ENCODE measurements at places on chromosomes 5 and 9.

- DNase-seq = no peak
These were observed 146.3 kb downstream of the CHSY3 start for GRCh38 chr5:130050585-130050984.

DNA sequence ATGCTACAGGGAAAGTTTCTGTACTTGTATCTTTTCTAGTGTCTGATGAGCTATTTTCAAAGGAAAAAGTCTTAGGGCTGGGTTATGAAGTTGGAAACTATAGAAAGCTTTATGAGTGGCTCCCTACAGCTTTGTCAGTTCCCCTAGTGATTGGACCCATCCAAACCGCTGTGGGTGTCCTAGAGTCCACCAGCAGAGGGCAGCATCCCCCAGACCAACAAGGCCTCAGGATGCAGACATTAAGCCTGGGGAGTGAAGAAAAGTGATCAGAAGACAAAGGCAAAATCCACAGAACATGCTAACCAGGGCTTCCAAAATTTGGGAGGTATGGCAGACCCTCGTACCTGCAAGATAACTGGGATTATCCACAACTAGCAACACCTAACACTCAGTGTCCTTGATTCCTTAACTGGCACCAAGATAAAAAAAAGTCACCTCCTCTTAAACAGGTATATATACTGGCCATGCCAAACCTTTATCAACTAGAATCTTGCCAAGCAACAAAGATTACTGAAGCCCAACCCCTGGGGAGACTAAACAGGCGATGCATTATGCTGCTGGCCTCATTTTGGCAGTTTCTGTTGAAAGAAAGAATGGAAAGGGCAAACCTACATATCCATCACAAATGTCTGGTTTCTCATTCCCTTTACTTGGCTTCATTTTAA lies 110.4 kb upstream of the NR5A1 start:
- peak; percentile 92 for DNase-seq

DNA sequence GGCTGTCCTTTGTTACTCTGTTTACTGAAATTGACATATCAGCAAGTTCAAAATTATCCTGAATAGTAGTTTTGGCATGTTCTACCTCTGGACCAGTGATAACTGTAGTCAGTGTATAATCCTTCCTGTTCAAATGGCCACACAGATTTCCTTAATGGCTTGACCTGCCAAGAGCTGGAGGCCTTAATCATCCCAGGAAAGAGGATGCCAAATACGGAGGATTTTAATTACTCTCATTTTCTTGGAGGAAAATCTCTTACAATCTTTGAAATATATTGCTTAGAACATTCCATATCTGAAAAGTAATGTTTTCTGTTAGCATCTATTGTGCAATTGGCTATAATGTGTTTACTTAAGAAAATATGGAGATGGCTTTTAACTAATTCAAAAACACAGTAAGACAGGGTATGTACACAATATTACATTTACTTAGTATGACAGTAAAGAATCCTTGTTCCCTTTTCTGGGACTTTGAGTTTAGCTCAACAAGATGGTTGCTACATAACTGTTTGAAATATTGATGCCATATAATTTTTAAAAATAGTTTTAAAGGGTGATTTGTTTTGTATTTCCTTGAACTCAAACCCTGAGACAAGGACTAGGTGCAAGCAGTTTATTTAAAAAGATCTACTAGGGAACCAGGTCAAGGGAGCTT lies 68.9 kb upstream of the SELENOP start:
- DNase-seq = no peak

DNA sequence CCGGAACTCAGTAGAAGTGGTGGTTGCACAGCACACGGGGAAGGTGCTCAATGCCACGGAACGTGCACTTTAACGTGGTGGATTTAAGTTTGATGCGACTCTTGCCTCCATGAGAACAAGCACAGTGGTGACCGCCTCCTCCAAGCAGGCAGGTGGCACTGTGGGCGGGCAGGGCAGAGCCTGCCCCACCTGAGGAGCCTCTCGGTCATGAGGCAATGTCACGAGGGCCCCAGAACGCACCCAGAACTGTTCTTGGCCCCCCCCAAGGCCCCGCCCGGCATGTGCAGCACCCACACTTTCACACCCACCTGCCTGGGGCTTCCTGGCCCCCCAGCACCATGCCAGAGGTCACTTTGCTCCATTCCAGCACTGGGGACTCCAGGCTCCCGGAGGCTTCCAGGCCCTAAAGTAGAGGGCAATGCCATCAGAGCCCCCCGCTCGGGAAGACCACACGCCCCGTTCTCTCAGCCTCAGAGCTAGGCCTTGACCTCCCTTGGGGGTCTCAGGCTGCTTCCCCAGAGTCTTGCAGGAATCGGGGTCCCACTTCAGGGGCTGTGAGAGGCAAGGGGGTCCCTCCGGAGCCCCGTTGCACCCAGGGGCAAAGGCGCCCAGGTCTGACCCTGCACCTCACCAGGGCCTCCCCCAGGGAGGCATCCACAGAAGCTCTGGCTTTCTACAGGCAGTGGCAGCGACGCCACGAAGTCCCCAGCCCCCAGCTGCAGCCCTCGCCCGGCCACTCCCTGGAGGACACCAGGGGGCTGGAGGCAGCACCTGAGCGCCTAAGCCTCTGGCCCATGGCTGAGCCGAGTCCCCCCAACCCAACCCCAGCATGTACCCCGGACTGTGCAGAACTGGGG lies 14.0 kb downstream of the CCDC187 start:
- DNase-seq = no peak

DNA sequence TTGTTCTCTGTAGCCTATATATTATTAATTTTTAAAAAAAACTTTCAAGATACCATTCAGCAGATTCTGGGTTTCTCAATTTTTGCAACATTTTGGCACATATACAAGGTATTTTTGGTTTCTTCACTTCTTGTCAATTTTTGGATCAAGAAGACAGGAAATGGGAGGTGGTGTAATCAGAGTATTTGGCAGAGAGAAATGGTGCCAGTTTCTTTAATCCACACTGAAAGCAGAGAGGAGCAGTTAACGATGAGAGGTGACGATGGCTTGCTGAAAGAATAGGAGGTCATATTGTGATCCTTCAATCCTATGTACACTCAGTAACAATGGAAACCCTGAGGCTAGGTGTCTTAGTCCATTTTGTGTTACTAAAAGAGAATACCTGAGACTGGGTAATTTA lies 16.4 kb downstream of the NNT start:
- no peak for DNase-seq

DNA sequence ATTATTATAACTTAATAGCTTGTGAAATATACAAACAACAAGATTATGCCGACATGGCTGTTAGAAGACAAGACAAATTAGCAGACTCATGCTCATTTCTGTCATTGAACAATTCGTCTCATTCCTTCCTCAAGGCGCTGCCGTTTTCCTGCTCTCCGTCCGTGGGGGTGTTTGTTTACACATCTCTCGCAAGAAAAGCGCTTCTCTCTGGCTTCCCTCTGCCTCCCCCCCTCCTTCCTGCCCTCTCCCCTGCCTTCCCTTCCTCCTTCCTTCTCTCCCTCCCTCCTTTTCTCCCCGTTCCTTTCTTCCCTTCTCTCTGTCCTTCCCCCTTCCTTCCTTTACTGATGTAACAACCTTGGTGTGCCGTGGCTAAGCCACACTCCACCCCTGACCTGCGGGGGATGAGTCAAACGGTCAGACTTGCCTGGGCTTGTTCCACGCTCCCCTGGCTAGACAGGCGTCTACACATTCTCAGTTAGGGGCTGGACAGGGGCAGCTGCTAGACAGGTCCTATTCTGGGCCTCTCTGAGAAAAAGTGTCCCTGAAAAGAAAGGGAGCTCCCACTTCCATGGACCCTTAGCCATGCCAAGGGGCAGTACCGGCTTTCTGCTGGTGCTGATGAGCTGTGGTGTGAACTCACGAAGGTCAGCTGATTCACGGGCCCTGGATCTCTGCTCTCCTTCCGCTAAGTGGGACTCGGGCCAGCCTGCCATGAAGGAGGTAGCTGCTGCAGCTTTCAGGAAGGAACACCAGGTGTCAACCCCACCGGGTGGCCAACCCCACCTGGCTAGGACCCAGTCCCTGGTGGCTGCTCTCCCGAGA lies 32.0 kb upstream of the SPTLC1 start:
- peak; percentile 90 for DNase-seq

- no peak for DNase-seq
These were observed 37.6 kb upstream of the PLCXD3 start for GRCh38 chr5:41547991-41548390.

DNA sequence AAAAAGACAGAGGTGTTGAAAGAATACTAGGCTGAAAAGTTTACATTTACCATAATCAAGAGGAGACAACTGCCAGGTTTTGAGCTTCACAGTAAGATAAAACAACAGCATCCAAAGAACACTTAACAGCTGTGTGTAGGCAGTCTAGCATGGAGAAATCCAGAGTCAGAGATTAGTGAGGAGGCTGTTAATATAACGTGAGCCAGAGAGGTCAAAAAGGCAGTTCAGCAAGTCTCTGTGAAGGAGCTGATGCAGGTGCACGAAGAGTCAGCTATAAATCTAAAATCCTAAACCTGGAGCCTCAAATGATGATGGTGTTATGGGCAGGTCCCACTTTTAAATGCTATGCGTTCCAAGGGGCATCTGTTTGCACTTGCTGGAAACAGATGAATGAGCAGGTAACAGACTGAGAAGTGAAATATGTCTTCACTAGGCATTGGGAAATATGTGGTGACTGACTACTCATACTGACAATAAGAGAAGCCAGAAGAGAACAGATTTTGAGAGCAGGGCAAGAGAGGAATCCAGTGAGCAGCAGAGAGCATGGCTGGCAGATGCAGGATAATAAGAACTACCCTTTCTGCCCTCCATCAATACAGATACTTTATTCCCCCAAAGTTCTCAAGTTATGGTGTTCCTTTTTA lies 8.7 kb downstream of the APTX start:
- no peak for DNase-seq

DNA sequence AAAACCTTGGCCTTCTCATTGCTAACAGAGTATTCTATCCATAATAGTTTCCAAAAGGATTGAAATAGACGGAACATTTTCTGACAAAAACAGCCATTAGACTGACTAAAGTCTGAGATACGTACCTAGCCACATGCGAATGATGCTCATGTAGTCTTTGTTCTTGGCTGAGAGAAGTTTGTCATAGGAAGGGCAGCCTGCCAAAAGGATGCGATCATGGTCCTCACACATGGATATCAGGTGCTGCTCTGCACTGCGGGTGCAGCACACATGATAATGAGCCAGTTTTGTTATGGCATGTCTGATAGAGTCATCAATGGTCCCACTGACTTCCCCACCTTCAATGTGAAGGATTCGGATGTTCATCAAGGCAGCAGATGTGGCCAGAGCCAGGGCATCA lies 12.3 kb downstream of the GNE start:
- no peak for DNase-seq

DNA sequence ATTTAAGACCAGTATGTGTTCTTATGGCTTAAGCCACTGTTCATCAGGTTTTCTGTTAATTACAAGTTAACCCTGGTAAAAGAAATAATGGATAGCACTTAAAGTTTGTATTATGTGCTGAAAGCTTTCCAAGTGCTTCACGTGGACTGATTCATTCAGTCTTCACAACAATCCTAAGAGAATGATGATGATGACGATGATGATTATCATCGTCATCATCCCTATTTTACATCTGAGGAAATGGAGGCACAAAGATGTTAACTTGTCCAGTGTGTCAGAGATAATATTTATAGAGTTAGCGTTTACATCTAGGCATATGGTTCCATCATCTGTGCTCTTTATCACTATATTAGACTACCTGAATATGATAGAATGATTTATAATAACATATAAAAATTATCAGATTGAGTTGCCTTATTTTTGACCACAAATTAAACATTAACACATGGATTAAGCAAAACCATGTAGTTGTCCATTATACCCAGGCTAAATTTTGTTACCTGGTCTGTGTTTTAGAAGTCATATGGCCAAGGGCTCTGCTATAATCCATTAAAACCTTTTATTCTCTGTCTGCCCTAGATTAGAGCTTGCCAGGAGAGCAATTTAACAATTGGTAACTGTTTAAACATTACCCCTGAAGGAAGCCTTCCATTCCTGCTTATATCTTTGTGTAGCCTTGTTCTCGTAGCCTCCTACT lies 102.3 kb upstream of the MAP3K1 start:
- DNase-seq = no peak

- DNase-seq = no peak
These were observed 176.5 kb downstream of the CARTPT start for GRCh38 chr5:71895546-71895945.

DNA sequence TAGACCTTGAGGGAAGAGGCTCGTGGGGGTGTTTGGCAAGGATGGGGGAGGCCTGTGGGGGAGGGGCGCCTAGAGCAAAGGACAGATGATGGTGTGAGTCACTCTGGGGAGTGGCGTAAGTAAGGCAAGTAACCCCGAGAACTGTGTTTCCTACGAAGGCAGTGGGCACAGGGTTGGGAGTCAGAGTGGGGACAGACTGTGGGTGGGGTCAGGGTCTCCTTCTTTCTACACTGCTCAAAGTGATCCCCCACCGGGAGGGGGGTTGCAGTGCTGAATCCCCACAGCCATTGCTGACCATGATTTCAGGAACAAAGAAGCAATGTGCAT lies 136.8 kb downstream of the TENT4A start:
- no peak for DNase-seq

DNA sequence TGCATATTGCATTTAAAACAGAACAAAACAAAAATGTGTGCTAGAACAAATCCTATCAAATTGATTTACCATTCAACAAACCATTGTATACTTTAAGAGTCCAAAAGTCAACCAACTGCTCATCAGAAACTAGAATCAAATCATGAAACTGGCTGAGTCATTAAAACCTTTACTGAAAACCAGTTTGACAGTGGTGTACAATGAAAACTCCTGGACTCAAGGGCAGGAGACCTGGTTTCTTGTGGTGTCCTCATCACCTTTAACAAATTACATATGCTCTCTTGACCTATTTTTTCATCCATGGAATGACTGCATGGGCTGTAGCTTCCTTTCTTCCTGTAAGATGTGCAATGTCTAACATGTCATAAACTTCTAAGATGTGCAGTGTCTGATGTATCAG lies 315.3 kb upstream of the SLC30A5 start:
- no peak for DNase-seq

GRCh38 chr5:148653836-148654781 lies at the start of gene HTR4:
TSS of gene HTR4 (minus strand) at chr5:148654527. CDS start at chr5:148637014, 17,513 bp downstream.
- no peak for DNase-seq

DNA sequence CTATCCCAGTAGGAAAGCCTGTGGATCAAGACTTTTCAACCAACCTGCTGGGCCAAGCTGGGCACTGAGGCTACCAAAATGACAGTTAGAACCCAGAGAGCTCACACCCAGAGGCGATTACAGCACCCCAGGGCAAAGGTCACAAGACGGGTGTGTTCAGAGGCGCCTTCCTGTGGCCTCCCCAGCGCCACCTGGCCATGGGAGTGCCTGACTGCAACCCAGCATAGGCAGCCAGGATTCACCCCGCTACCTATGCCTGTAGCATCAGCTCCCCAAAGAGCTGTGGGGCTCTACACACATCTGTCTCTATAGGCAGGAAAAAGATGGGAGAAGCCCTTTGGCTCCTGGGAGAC lies 33.5 kb downstream of the PDGFRB start:
- DNase-seq = no peak

GRCh38 chr5:6631441-6631840 lies 1.4 kb downstream of the NSUN2 start:
- DNase-seq = no peak
